Activated CD8-positive, alpha-beta memory T cell treated with anti-CD3 and anti-CD28 coated beads, Interleukin-2, amount 50 U/mL, for 4 hours (primary cell): ENCODE measurements at places on chromosomes 3 and 15.

DNA sequence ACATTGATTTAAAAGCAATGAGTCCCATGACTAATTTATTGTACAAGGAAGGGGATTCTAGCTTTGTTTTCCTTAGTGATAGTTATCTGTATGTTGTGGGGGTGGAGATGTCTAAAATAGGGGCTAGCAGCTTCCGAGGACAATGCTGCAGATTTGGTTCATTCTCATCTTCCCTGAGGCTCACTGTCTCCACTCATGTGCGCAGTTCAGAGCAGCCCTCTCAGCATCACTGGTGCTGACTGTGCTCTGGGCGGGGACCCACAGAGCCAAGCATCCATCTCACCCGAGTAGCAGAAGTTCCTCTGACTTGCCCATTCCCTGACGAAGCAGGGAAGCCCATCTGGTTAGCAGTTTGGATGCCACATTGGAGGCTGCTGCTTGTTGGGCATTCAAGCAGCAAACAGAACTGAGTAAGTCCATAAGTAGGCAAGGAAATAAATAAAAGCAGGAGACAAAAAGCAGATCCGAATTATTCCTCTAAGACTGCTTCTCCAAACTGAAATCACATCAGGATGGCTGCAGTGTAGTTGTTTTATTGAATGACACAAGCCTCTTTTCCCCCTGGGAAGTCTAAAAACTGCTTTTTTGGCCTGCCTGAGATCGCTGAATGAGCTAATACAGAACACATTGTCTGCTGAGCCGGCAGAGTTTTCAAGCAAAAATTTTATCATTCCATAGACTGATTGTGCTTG is 27.5 kb downstream of the RARB start:
- no peak for DNase-seq

- DNase-seq = no peak
These were observed 172.6 kb upstream of the PPP2R3A start for GRCh38 chr3:135792858-135793475.

DNA sequence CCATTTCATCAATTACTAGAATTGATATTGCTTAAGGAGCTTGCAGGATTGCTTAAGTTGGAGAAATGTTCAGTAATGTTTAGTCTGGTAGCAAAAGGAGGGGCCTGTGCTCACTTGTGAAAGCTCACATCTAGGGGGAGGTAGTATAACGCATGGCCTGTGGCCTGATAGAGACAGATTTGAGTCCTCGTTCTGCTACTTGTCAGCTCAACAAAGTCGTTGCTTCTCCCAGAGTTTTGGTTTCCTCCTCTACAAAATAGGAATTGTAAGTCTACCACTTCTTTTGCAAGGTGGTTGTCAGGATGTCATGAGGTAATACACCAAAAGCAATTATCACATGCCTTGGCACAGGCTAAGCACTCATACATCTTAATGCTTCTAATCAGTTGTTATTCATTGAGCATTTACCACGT is 1.3 kb downstream of the ST3GAL6 start:
- DNase-seq = no peak

DNA sequence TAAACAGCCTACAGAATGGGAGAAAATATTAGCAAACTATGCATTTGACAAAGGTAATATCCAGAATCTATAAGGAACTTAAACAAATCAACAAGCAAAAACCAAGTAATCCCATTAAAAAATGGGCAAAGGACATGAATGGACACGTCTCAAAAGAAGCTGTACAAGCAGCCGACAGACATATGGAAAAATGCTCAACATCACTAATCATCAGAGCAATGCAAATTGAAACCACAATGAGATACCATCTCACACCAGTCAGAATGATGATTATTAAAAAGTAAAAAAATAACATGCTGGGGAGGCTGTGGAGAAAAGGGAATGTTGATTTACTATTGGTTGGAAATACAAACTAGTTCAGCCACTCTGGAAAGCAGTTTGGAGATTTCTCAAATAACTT is 30.7 kb upstream of the PPM1L start:
- no peak for DNase-seq

DNA sequence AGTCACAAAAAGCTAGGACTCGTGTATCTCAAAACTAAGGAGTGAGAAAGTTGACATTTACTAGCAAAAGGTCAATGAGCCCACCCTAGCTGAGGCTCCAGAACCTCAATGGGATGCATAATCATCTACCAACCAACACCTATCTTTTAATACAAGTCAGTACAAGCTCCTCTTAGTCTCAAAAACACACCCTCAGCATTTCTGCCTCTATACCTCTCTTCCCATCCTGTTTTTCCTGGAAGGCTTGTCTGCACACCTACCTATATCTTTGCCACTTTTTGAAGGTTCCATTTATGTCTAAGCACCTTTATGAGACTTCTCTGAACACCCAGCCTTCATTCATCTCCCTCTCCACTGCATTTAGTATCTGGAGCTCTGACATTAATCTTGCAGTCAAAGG is 10.0 kb downstream of the WWTR1 start:
- no peak for DNase-seq

GRCh38 chr15:92097474-92098178 is 244.1 kb downstream of the SLCO3A1 start:
- peak; percentile 29 for DNase-seq

DNA sequence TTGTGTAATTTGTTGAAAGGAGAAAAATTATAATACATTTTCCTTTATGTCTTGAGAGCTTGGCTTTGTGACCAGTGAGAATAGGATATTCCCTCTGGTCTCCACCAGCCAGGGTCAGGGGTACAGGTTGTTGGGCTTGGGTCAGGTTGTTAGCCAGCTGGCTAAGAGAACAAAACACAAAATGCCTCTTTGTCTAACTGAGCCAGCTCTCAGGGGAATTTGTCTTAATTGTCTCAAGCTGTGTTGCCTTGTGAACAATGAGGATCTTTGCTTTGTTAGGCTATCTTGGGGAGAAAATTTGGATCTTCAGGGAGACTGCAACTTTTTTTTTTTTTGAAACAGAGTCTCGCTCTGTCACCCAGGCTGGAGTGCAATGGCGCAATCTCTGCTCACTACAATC is 17.7 kb upstream of the GK5 start:
- no peak for DNase-seq

GRCh38 chr3:69343875-69344274 is 42.0 kb downstream of the FRMD4B start:
- DNase-seq = no peak

GRCh38 chr3:161263057-161263456 is 41.9 kb downstream of the NMD3 start:
- DNase-seq = no peak

GRCh38 chr3:56879436-56880215 is 77.9 kb upstream of the ARHGEF3 start:
- no peak for DNase-seq

GRCh38 chr15:70204652-70205051 is 106.9 kb upstream of the TLE3 start:
- DNase-seq = no peak

DNA sequence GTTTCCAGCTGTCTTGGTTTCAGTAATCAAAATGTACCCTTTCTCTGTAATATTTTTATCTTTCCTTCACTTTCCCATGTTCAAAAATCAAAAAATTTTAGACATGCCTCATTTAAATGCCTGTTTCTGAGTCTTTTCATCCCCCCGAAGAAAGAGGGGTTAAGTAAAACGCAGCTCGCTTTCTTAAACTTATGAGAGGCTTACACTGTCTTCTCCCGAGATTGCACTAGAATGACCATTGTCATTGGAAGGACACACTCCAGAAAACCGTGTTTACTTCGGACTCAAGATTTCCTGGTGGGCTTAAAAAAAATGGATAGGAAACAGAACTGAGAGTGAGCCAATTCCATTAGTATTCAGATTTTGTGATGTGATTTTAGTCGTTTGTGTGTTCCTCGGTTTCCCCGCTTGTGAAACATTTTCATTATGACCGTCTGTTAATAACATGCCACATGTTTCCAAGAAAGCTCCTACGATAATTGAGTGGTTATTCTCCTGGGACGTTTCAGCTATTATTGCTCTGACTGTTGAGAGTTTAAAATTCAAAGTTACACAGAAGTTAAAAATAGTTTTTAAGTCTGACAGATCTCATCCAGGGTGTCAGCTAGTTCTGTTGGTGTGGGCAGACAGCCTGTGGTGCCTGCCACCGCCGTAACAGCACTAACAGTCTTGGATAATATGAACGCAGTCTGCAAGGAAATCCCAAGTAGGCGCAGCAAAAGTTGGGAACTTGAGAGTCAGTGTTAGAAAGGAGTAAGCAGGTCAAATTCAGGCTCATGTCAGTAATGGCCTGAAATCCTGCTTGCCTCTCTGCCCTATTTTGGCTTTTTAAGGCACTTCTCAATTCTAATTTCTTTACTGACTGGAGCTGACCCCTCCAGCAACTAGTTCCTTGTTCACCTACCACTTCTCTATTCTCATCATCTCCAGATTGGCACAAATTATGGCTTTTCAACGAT is 1.5 kb downstream of the CRYBG3 start:
- DNase-seq = no peak

- DNase-seq = no peak
These were observed 237.5 kb downstream of the GAP43 start for GRCh38 chr3:115860766-115861165.

GRCh38 chr3:33883951-33884561 is 85.6 kb downstream of the PDCD6IP start:
- no peak for DNase-seq
